ENCODE measurements at places on chromosomes 1 and 21.

DNA sequence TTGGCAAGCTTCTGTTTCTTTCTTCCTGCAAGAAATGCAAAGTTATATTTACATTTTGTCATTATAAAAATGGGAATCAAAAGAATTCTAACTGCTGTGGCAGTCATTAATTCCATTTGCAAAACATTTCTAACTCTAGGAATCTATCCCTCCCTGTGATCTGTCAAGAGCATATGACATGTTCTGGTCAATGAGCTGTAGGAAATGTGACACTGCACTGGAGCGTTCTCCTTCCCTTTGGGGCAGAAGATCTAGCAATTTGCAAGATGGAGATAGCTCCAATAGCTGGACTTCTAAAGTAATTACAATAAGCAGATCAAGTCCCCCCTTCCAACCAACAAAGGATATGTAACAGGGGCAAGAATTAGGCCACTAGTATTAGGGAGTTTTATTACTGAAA lies 6.3 kb downstream of the TOMM20 start:
- DNase-seq: no peak

- no peak for DNase-seq
Measured at GRCh38 chr1:2160451-2161300, 33.9 kb downstream of the FAAP20 start.

GRCh38 chr21:34367320-34367935 lies 3.6 kb downstream of the KCNE2 start:
- no peak for DNase-seq

GRCh38 chr1:226223157-226223785 lies at the start of gene MIXL1:
MIXL1 (plus strand) TSS chr1:226223664; CDS start chr1:226223682, 18 bp downstream.
- peak; percentile 36 for DNase-seq

GRCh38 chr1:115115521-115116161 lies 26.3 kb upstream of the TSPAN2 start:
- no peak for DNase-seq

GRCh38 chr1:89881415-89882058 lies 60.7 kb downstream of the LRRC8D start:
- DNase-seq: no peak

- DNase-seq: no peak
Measured at GRCh38 chr1:61892977-61893376, 150.7 kb downstream of the PATJ start.

GRCh38 chr1:205204552-205204951 lies 7.0 kb downstream of the DSTYK start:
- peak; percentile 55 for DNase-seq

DNA sequence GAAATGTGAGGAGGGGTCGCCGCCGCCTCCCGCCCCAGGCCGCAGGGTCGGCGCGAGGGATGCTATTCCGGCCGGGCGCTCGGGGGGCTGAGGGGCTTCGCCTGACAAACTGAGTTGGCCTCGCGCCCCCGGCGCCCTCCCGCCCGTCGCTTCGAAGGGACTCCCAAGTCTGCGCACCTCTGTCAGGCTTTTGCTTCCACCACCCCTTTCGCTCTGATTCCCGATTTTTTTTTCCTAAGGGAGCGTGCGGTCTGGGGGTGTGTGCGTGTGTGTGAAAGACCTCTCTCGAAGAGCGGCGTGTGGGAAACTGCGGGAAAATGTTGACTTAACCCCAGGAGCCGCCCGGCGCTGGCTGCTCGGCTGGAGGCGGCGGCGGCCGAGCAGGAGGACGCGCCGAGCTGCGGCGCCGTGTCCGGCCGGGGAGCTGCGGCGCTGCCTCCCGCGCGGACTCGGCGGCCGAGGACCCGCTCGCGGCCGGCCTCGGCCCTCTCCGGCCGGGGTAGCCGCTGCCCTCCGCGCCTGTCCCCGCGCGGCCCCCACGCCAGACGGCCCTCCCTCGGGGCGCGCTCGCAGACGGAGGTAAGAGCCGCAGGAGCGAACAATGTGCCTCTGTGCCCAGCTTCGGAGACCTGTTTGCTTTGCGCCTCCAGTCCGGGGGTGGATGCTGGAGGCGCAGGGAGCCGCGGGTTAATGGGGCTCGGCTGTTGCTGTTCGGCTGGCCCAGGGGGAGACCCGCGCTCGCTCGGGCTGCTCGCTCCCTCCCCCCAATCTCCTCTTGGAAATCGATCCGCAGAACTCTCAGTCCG lies 1.1 kb downstream of the ADGRL2 start:
- peak; percentile 62 for DNase-seq

- no peak for DNase-seq
Measured at GRCh38 chr1:182261655-182262054, 129.9 kb downstream of the GLUL start.

- DNase-seq: no peak
Measured at GRCh38 chr1:244021427-244021826, 29.7 kb upstream of the ZBTB18 start.

DNA sequence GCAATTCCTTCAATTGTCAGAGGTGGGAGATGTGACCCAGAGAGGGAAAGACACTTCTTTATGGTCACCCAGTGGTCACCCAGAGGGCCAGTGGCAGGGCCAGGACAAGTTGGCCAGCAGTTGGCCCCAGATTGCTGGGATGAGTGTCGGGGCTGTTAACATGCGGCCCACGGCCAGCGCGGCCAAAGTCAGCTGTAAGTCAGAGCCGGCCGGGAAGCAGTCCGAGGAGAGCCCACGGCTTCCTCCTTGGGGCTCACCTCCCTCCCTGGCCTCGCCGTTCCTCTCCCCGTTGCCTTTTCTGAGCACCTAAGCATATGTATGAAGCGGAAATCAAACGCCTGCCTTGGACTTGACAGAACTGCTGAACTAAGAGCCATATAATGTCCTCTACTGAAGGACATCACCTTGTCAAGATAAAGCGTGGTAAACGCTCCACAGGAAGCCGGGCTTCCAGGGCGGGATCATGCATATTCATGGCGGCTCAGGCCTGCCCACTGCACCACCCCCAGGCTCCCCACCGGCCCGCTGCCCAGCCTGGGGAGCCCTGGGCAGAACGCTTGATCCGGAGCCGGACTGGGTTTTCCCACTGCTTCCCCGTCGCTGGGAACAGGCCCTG lies 245.4 kb upstream of the POU3F1 start:
- no peak for DNase-seq

- DNase-seq: no peak
Measured at GRCh38 chr1:84912726-84913554, 19.9 kb upstream of the LPAR3 start.

DNA sequence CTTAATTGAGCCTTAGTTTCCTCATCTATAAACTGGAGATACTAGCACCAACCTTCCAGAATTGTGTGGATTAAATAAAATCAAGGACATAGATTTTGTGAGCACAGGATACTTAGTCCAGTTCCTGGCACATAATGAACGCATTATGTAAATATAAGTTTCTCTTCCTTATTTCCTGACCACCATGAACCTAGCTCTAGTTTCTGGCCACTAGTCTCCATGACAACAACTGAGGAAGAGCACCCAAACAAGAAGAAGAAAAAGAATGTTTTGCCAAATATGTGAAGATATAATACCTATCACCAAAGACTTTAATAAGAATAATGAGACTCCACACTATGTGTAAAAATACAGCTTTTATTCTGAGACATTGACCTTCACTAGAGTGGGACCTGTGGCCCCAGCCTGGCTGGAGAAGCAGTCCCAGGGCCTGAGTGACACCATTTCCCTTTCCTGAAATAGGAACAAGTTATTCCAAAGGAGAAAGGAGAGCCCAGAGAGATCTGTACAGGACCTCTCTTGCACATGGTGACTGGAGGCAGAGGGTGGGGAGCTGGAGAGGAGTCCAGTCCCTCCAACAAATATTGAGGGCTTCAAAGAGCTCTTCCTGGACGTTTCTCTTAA lies 940 bp upstream of the USF1 start:
- no peak for DNase-seq
